Activated naive CD8-positive, alpha-beta T cell treated with anti-CD3 and anti-CD28 coated beads, Interleukin-2, amount 50 U/mL, for 16 hours (primary cell): ENCODE measurements at places on chromosomes 4 and X.

GRCh38 chr4:20565075-20565721 lies 135.1 kb upstream of the PACRGL start:
- no peak for DNase-seq

DNA sequence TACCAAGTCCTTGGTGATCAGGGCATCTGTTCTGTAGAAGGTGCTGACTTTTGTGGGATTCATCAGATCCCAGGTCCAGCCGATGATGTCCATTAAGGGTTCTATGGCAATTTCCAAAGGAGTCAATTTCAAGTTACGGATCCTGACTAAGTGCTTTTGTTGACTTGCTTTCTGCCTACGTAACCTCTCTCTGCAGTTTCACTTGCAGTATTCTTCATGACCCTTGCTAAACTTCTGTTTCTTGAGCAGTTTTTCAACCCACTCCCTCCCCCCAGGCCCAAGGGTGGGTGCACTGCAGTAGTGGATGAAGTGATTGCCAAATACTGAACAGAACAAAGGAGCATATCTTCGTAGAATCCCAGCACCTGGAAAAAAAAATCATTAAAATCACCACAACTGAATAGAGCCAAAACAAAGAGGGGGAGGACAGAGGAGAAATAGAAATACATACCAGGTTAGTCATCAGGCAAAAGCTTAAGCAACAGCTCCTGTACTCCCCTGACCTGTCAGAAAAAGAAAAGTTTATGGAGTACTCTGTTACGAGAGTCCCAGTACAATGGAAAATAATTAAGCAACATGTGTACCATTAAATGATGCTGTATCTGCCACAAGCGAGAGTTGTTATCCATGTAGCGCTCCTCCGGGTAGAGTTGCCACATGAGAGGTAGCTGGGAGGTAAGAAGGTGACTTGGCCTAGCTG lies 5.8 kb downstream of the CMC4 start:
- DNase-seq, result no peak

DNA sequence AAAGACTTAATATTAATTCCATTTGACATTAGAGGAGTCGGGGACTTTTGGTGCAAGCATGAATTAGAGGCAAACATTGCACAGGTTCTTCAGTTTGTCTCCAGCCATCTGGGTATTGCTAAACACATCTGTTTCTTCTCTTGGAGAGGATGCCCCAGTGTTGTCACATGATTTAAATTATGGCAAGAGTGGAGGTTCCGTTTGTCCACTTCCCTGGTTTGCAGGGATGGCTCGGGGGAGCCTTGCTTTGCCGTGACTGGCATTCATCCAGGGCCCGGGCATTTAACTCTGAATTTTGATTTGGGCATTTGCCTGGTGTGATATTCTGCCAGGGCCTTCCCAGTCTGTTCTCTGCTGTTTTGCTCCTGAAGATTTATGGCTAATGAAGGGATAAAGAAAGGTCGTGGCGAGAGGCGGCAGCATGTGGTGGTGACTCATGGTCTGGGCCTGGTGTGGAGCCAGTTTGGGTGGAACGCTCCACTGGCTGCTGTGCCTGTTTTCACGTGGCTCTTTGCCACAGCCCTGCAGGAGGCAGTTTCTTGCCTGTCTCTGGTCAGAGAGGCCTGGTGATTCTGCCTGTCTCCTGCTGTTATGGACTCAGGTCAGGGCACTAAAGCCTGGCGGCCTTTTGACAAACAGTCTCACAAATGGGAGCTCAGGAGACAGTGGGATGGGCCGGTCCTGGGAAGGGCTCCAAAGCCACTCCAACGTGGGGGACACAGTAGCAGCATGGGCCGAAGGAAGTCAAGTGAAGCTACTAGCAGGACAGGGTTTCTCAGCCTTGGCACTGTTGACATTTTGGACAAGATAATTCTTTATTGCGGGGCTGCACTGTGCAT lies 99.4 kb upstream of the PGRMC2 start:
- no peak for DNase-seq

DNA sequence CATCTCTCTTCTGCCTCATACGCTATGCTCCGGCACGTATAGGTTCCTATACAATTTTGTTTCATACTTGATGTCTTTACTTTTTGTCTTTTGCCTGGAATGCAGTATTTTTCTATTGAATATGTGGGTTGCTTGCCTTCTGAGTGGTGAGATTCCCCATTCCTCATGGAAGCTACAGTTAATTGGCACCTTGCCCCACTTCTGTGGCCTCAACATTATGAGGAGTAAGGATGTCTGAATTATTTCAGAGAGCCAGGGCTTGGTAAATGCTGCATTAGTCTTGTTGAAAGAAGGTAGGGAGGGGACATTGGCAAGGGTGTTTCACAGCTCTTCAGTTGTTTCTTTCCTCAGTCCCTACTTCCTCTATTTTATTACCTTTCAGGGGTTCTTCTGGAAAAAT lies 23.0 kb downstream of the CDKL5 start:
- no peak for DNase-seq

DNA sequence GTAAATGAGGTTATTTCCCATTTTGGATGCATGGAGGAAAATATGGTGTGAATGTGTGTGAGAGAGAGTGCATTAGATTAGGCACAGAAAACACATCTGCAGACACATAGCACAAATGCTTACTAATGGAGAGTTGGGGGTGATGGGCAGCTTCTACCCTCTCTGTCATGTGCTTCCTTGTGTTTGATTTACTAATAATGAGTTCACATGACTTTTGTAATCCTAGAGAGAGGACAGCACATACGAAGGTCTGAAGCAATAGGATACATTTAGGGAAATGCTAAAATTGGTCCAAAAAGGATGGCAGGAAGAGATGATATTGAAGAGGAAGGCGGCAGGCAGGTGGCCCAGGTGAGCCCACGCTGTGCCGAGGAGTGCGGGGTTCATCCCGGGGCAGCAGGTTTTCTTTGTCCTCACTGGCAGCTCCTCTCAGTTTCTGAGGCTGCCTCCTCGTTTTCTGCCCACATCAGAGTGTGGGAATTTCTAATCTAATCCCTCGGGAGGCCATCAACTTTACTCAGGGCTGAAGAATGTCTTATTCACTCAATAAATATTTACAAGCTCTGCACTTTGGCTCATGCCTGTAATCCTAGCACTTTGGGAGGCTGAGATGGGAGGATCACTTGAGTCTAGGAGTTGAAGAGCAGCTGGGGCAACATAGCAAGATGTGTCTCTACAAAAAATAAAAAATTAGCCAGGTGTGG lies 15.9 kb upstream of the MAP9 start:
- no peak for DNase-seq

DNA sequence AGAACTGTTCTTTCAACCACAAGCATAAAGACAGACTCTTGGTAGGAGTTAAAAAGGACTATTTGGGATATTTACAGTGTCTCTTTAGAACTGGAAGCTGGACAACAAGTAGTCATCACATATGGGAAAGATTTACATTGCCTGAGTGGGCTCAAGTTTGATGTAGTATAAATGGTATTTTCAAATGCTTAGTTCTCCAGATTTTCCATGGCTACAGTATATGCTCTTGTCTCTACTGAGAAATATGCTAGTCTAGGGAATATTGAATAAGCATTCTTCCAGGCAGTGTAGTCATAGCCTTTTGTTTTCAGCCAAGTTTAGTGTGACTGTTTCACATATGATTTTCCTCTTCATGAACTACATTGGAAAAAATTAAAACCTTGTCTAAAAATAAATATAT lies 315.6 kb downstream of the ARHGAP24 start:
- no peak for DNase-seq

DNA sequence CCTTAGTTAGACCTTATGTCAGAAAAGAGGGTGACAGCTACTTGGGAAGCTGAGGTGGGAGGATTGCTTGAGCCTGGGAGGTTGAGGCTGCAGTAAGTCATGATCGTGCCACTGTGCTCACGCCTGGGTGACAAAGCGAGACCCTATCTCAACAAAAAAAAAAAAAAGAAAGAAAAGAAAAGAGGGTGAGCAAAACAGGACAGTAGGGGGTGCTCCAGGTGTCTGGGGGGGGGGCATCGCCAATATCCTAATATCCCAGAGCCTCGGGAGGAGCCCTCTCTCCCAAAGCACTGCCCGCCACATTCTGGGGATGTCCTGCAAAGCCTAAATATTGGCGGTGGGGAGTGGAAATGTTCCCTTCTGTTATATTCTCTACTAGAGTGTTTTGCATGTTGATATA lies 120.9 kb upstream of the TBL1X start:
- no peak for DNase-seq

DNA sequence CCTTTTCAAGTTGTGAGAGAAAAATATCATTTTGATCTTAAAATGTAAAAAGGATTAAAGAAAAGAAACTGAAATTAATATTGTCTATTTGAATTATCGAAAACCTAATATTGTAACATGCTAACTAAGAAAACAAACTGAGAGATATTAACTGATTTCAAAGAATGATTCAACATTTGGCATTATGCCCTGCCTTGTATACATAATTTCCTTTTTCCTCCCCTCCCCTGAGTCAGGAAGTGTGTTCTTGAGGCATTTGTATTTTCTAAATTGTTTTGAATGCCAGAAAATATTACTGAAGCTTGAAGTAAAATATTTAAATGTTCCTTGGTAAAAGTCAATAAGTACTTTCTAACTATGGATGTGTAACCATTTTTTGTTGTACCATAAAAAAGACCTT lies 49.4 kb downstream of the RPS6KA3 start:
- no peak for DNase-seq

DNA sequence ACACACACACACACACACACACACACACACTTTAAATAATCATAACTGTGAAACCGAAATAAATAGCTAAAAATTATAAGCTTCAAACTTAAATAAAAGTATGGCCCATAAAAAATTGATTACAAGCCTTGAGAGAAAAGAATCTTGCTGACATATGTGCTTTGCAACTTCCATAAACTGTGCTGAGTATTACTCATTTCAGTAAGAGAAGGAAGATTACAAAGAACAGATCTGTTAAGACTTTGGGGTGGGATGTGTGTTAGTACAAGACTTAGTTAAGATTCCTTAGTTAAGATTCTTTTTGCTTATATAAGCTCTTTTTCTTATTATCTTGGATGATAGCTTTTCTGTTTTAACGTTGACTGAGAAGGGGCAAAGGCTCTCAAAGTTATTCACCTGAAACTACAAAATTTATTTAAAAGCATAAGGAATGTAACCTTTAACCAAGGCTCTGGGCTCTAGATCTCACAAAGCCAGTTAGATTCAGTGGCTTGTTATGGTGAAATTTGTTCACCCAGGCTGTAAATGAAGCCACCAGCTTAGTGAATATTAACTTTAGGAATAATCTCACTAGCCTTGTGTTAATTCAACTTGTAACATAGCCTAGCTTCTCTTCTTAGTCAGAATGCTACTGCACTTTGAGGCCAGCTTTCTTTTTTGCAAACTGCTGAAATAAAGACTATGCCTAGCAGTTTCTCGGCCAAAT lies 58.2 kb downstream of the ARSJ start:
- no peak for DNase-seq

- DNase-seq, result no peak
Observed at GRCh38 chrX:134847133-134847532, 143.7 kb upstream of the SMIM10 start.

- DNase-seq, result no peak
Observed at GRCh38 chr4:146134761-146135445, 40.6 kb upstream of the LSM6 start.

GRCh38 chr4:7539659-7540058 lies 104.9 kb upstream of the PSAPL1 start:
- DNase-seq, result no peak

DNA sequence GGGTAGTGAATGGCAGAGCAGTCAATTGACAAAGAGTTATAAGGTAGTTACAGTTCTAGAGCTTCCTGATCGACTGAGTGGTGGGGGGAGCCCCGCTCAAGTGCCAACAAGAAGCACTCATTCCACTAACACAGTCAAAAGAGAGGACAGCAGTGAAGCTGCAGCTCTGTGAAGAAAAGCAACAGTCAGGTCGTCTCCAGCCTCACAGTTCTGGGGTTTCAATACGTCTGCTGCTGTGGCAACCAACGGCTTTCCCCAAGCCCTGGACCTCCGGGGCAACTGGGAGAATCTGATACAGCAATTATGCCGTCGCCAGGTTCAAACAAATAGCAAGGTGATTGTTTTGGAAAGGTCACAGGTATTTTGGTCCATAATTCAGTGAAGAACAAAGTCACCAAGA lies 30.8 kb downstream of the GPM6B start:
- DNase-seq, result no peak

DNA sequence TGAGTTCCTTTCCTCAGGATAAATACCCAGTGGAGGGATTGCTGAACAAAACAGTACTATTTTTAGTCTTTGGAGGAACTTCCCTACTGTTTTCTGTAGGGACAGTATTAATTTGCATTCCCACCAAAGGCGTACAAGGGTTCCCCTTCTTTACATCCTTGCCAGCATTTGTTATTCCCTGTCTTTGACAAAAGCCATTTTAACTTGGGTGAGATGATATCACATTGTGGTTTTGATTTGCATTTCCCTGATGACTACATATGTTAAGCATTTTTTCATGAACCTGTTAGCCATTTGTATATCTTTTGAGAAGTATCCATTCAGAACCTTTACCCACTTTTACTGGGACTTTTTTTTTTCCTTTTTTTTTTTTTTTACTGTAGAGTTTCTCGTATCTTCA lies 126.2 kb upstream of the ANXA10 start:
- no peak for DNase-seq

- DNase-seq, result no peak
Observed at GRCh38 chr4:162274354-162274753, 110.6 kb upstream of the FSTL5 start.

DNA sequence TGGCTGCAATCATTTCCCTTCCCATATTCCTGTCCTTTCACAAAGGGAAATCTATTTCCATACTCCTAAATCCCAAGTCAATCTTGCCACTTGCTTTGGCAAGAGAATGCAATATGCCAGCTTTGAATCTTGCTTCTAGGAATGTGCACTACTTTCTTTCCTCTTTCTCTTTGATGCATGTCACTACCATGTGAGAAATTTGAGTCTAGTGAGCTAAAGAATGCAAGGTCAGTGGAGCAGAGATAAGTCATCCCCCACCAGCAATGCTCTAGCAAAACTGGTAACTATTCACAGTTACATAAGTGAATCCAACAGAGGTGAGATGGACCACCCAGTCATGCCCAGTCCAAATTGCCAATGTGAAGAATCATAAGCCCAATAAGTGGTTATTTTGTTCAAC lies 910.4 kb downstream of the RAB28 start:
- no peak for DNase-seq

DNA sequence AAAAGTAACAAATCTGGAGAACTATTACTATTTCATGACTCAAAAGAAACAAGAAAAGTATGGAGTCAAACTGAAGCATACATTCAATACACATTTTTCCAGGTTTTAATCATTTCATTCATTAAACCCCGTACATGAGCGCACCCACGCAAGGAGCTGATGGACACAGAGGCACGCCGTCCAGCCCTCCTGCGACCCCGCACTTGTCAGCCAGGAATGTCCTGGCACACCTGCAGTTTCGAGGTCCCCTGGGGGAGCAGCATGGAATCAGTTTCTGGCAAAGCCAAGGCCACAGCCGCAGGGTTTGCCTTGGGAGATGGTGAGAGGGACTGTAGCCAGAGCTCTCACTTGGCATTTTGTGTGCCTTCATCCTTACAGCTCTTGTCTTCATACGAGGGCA lies 12.8 kb upstream of the SLC2A9 start:
- no peak for DNase-seq

GRCh38 chrX:150508451-150509367 lies 59.7 kb upstream of the MTM1 start:
- no peak for DNase-seq

GRCh38 chr4:111618908-111619307 lies 526.3 kb upstream of the FAM241A start:
- no peak for DNase-seq
